NCI-H510A (cell line): ENCODE measurements at places on chromosomes 3 and 15.

- DNase-seq: no peak
These were observed 186.6 kb downstream of the CFAP20DC start for GRCh38 chr3:58863206-58863605.

DNA sequence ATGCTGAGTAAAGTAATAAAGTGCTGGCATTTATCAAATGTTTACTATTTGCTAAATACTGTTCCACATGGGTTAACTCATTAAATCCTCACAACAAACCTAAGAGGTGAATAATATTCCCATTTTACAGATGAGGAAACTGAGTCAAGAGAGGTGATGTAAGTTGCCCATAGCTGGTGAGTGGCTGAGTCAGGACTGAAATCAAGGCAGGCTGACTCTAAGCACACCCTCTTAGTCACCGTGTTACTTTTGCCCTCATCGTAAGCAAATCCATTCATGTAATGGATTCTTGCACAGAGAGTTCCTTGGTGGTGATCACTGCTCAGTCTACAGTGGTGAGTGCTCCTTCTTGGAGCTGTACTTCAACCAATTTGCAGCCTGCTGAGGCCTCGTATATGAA lies 28.9 kb upstream of the PTX3 start:
- no peak for DNase-seq

DNA sequence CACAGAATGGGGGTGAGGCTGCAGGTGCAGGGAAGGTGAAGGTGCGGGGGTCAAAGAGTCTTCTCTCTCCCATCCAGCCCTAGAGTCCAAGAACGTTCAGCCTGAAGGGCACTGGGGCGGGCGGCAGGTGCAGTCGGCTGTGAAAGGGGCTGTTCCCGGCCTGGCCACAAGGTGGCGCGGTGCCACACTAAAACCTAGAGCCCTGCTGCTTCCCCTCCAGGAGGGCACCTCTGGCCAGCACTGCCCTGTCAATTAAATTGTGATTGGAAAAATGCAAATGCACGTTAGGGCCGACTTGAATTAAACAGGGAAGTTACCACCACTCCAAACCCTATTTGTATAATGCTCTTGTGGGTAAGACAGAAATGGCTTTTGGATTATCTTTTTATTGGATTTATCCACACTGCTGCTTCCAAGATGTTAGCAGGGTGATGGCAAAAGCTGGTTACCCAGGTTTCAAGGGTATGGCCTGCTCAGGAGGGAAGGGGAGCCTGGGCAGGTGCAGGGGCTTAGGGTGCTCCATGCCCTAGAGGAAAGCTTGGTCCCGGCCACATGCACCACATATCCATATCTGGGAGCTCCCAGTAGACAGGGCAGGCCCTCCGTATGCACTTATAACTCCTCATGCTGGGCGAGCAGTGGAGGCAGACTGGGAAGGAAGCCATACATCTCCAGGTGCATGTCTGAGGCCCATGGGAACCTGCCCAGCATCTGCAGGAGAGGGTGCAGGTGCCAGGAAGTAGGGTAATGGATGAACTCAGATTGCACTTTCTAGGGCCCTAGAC lies 119.8 kb downstream of the ADCY5 start:
- no peak for DNase-seq

DNA sequence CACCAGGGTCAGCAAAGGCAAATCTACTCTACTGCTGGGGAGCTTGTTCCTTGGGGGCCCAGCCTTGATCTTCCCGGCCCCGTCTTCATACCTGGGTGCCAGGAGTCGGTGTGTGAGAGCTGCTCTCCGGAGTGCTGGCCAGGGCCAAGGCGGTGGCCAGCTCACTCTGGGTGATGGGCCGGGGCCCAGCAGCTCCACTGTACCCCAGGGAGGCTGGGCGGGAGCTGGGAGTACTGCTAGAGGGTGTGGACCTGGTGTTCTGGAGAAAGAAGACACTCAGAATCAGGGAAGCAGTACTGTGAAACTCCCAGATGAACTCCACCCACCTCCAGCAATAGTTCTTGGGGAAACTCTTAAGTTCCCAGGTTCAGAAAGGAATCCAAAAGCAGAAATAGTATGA lies 11.9 kb downstream of the UBL7 start:
- no peak for DNase-seq

- no peak for DNase-seq
These were observed 26.2 kb downstream of the TRAK1 start for GRCh38 chr3:42117175-42118008.

GRCh38 chr3:190169243-190169642 lies 48.5 kb upstream of the P3H2 start:
- no peak for DNase-seq

DNA sequence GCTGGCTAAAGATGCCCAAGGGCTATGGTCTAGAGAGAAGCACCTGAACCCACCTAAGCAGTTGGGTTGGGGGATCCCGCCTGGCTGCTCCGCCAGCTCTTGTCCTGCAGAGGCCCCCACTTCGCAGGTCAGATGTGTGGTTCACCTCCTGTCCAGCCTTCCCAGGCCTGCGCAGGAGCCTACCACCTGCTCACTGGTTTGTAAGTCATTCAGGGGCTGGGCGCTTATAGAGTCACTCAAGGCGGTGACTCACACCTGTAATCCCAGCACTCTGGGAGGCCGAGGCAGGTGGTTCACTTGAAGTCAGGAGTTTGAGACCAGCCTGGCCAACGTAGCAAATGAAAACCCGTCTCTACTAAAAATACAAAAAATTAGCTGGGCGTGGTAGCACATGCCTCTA lies 3.9 kb upstream of the FURIN start:
- no peak for DNase-seq

DNA sequence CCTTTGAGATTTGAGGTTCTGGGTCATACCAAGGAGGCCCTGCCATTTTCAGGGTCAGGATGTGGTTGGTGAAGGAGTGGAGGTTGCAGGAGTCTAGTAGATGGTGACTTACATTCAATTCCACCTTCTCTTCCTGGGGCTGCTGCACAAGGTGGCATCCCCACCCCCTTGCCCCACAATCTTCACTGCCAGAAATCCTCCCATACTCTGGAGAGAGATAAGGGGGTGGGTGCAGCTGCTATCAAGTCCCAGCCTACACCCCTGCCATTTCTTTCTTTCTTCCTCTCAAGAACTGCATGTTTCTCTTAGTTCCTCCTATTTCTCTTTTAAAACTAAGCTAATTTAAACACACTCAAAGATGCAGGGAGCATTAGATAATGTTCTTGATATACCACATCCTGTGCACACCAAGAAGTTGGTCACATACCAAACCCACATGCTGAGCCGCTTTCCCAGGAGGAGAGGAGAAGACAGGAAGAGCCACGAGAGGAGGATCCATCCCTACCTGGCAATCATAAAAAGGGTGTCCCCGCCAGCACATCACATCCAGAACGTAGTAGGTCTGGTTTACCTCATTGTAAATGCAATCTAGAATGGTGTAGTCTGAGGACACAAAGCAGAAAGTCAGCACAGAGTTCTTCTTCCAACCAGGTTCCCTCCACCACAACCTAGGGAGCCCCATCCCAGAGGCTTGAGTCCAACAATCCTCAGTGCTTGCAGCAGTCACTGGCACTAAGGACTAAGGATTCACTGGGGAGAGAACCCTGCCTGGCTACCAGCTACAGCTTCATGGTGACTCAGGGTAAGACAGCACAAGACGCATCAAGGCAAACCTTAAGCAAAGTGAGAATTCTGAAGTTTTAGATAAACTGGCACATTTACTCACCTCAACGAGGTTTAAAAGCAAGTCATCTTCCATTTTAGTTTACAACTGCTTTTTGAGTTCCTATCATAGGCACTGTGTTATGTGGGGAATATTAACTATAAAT lies 18.5 kb downstream of the SNUPN start:
- no peak for DNase-seq
